ENCODE measurements at places on chromosomes 13 and 19.

DNA sequence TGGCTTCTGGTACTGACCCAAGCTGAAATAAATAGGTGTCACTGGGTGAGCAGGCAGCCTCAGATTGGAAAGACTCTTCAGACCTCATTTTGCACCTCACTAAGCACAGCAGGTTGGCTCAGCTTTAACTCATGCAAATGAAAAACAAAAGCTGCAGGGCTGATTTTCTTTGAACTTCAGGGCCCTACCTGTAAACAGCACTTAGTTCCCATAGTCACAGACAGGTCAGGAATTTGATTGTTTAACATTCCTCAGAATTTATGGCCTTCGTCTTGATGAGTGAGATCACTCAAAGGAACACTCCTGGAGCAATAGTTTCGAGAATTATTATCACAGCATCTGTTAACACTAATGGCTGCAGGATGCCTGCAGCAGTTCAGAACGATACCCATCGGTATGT, 718.5 kb downstream of the EFNB2 start:
- DNase-seq = no peak

GRCh38 chr13:77351315-77351714, 24.4 kb upstream of the MYCBP2 start:
- no peak for DNase-seq

- DNase-seq = no peak
These were observed at the start of gene CCDC106 for GRCh38 chr19:55647732-55648584. Gene CCDC106 (plus strand): TSS chr19:55648212. CDS start chr19:55649047, 835 bp downstream.

GRCh38 chr19:3538965-3539755, at the start of gene TEKTIP1:
Gene TEKTIP1 (plus strand): TSS chr19:3539174. CDS start chr19:3539178, 4 bp downstream.
- DNase-seq = no peak

DNA sequence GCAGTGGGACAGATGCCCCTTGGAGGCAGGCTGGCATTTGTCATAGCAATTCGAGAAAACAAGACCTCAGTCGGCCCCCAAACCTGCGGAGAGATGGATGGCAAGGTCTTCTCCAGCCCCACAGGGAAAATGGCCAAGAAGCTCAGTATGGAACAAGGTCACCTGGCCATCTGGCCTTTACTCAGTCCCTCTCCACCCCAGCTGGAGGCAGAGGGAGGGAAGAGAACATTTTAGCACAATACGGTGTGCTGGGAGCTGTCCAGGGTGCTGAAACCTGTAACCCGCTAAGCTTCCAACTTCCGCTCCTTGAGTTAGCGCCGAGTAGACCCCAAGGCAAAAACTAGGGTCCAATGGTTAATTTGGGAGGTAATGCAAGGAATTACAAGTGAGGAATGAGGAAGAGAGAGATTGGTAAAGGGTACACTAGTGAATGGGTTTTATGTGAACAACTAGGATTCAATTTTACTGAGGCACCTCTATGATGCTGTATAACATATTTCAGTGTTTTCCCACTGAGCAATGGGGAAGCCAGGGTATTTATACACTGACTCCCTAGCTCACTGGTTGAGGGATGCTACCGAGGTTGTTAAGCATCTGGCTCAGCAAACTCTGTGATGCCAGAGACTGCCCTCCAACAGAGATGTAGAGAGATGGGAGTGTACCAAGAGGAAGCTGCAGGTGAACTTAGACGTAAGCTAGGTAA, 64.3 kb downstream of the CACNA1A start:
- peak; percentile 78 for DNase-seq

DNA sequence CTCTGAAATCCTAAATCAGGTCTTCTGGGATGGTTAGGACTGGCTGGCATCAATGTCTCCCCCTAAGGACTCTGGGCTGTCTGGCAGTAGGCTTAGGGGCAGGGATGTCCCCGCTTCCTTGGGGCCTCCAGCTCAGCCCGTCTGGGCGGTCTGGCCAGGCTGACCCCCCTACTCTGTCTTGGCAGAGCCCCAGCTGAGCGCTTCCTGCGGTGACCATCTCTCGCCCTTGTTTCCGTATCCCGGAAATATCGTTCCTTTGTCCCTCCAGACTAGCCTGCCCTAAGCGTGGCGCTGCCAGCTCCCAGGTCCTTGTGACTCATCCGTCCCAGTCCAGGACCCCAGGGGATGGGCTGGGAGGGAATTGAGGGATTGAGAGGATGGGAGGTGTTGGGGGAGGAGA, 11.3 kb downstream of the GTPBP3 start:
- no peak for DNase-seq

GRCh38 chr13:77053192-77053591, 26.2 kb upstream of the FBXL3 start:
- DNase-seq = no peak

- DNase-seq = no peak
These were observed 8.1 kb downstream of the MRPL4 start for GRCh38 chr19:10260141-10260584.

GRCh38 chr19:5857203-5858081, 6.2 kb upstream of the FUT3 start:
- no peak for DNase-seq

GRCh38 chr19:52923778-52924593, 758 bp upstream of the ZNF888 start:
- no peak for DNase-seq

DNA sequence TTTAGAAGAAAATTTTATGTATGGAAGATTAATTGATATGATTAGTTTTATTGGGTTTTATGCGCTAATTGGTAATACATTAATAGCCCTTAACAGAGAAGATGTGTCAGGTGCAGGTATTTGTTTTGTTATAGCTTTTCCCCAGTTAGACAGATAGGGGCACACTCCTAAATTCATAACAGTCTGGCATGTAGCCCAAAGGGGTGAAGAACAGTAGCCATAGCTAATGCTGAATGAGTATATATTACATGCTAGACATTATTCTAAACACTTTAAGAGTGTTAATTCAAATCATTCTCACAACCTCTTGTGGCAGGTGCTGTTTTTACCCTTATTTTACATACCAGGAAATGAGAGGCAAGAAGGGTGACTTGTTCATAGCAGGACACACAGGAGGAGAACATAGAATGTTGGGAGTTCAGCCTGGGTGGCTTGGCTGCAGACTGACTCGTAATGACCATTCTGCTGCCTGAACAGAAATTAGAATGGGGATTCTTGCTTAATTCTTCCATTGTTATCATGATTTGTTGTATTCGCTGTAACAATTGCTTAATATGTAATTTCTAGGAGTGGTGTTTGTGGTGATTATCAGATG, 20.1 kb downstream of the PCCA start:
- no peak for DNase-seq

DNA sequence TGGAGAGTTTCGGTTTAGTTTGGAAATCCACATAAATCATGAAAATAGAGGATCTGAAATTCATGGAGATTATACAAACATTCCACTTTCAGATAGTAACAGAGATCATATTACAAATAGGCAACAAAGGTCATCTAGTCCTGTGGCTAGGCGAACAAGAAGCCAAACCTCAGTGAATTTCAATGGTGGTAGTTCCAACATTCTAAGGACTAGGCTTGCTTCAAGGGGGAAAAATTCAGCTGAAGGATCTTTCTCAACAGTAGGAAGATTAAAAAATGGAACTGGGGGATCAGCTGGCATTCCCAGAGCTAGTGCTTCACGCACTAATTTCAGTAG, 47.0 kb downstream of the FOXO1 start:
- no peak for DNase-seq

DNA sequence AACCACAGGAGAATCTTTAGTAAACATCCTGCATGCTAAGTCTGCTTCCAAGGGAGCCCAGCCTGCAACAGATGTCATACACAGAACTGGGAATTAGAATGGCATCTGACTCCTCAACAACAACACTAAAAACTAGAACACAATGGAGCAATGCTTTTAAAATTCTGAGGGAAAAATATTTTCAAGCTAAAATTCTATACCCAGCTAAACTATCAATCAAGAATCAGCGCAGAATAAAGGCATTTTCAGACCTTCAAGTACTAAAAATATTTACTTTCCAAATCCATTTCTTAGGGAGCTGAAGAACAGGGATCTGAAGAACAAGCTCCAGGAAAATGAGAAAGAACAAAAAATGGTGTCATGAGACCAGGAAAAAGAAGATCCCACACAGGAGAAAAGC, 46.9 kb upstream of the CHST8 start:
- no peak for DNase-seq

- DNase-seq = no peak
These were observed 826.4 kb downstream of the GPC5 start for GRCh38 chr13:92224825-92225224.

- DNase-seq = no peak
These were observed 30.9 kb upstream of the CYP4F8 start for GRCh38 chr19:15584095-15584494.

DNA sequence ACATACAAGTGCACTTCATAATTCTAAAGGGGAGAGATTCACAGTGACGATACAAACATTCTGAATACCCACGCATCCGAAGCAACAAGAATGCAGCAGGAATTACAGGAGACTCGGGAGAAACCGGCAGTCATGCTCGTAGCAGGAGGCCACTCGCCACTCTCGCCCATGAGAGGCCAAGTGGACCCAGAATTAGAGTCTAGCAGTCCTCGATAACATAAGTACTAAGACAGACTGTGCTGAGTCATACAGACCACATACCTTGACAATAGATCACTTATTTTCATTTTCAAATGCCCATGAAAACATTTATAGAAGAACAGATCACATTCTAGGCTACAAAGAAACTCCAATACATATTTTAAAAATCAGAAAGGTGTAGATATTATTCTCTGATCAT, 299.1 kb upstream of the TSHZ3 start:
- no peak for DNase-seq

DNA sequence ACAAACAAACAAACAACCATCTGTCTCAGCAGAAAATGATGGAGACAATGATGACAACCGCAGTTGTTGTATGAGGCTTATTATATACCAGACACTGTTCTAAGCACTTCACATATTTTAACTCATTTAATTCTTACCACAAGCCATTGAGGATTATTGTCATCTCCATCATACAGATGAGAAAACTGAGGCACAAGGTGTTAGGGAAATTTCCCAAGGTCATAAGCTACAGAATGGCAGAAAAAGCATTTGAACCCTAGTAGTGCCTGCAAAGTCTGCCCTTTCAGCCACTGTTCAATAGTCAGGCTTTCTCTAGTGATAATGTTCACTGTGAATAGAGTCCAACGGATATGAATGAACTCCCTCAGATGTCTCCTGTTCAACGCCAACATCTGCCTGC, 60.1 kb downstream of the GPALPP1 start:
- no peak for DNase-seq
